ENCODE measurements at places on chromosomes 6 and 20. TPM values are rescaled to one million over a fixed set of nuclear protein-coding genes. Genes with fewer than 3 reads are reported as not detected.

DNA sequence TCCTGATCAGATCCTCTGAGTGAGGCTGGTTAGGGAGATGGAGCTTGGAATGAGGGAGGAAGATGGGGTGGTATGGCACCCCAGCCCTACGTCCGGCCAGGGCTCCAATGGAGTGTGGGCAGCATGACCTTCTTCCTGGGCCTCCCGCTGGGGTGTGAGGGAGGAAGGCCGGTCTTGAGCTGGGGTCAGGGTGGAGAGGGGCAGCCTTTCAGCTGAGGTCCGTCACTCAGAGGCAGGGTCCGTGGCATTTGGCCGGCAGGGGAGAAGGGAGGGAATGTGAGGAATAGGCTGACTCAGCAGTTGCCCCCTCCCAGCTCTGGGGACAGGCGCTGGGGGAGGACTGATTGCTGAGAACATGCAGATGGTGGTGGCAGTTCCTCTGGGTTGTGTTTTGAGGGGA lies 25.5 kb upstream of the VEGFA start:
- DNase-seq: no peak

- no peak for DNase-seq
Measured at GRCh38 chr20:8399947-8400346, 267.9 kb downstream of the PLCB1 start.

GRCh38 chr6:25350573-25350972 lies 71.4 kb downstream of the CARMIL1 start:
- no peak for DNase-seq

The COL21A1 gene
- 121 TPM for polyA plus RNA-seq

GRCh38 chr20:2892376-2892775 lies 19.1 kb downstream of the PTPRA start:
- DNase-seq: no peak

- no peak for DNase-seq
Measured at GRCh38 chr20:50624351-50625016, 66.9 kb downstream of the RIPOR3 start.

DNA sequence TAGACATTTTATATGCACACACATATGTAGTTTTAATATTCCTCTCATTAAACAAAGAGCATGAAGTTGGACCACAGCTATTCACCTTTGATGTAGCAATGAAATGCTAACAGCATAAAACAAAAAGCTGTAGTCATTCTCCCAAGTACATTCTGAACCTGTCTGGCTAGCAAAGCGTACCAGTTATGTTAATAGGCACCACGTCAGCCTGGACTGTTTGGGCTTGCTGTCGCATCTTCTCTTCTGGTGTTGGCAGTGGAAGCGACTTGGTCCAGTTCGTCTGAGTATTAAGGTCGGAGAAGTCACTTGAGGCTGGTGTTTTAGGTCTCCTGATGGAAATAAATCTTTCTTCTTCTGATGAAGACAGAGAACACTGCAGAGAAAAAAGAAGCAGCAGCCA lies 42.8 kb downstream of the HEBP2 start:
- DNase-seq: no peak

DNA sequence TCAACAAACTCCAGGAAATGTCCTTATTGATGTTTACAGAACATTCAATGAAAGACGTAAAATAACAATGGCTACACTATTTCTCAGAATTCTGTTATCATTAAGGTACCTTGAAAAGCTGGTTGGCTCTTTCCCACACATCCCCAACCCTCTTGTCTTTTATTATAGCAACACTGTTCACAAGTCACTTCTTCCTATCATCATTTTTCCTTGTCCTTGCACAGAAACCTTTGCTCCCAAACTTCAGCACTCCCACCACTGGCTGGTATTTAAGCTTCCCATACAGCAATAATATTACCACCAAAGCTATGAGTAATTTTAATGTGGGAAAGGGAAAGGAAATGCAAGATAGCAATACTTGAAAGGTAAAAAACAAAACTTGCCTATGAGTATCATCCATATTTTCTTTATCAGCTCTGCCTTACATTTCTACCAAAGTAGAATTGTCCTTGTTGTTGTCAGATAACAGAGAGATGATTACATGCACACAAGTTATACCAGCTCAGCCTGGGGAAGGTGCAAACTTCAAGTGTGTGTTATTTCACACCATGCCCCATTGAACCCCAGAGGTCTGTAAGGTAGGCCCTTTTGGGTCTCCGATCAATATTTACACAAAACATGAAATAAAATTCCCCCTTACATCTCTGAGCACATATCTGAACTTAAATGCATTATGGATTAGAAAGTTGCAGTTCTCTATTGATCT lies 32.2 kb downstream of the ARHGAP18 start:
- DNase-seq: no peak

- DNase-seq: no peak
Measured at GRCh38 chr6:73722318-73723060, 26.5 kb downstream of the CD109 start.

DNA sequence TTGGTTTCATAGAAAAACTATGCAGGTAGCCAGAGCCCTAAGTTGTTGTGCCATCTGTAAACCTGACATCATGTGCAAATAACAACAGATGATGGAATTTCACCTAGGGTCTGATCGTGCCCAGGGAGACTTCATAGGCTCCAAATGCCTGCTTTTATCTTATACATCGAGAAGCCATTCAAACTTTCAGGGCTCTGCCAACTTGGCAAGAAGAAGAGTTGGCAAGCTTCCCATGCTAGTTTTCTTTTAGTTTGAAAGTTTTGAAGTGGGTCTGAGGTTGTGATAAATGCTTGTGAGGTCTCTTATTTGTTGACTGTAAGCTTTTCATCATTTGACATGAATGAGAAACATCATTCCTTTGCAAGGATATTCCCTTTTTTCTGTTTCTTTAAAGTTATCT lies 175.4 kb upstream of the FLRT3 start:
- no peak for DNase-seq

The SYTL3 gene
- polyA plus RNA-seq: 3.2 TPM

DNA sequence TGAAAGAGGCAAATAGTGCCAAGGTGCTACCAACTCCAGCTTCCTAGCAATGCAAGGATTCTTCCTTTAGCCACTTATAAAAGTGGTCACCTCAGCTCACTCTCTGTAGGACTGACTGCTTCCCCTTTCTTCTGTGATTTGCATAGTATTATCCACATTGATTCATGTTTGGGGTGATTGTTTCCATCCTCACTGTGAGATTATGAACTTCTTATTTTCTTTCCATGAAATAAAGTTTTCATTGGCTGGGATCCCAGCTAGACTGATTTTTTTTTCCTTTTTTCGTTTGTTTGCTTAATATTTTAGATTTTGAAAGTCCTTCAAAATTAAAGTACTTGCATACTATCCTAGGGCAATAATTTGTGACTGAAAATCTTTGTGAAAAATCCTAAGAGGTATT lies 50.5 kb downstream of the EYA4 start:
- DNase-seq: no peak

GRCh38 chr6:11291582-11291981 lies 59.1 kb upstream of the NEDD9 start:
- DNase-seq: no peak

DNA sequence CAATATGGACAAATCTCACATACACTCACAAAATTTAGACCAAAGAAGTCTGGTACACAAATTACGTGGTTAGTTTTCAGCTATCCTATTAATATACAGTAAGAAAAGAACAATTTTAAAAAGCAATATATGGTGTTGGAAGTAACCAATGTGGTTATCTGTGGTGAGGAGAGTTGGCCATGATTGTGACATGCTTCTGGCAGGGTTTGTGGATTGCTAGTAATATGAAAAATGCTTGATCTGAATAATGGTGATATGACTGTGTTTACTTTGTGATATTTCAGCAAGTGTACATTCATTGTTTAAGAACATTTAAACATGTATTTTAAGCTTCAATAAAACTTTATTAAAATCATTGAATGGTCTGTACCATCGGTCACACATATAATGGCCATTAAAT lies 99.1 kb downstream of the ADGB start:
- no peak for DNase-seq

DNA sequence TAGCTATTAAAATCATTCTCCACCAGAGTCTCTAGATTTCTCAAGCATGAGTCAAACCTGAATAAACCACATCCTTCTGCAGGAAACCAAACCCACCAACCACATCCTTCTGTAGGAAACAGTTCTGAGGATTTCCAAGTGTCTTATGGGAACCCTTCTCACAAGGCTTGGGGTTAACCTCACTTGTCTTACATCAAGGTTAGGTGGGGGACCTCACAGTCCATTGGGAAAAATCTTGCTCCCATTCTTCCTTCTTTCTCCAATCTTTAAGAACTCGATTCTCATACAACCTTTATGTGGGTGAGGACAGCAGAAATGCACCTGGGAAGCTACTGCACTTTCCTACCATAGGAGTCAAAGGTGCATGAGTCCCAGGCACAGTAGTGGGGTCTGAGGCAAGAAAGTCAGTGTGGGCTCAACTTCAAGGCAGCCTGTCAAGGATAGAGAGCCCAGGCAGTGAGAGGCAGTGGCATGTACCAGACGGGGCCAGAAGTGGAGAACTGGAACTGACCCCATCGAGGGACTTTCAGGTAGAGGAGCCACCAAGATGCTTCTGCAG lies 114.5 kb downstream of the SLC22A3 start:
- DNase-seq: no peak

All from renal cortex interstitium (tissue), 15 donors.